ENCODE measurements at places on chromosomes 13 and 19.

GRCh38 chr13:27868641-27869435, 51.0 kb upstream of the PDX1 start:
- DNase-seq: no peak

DNA sequence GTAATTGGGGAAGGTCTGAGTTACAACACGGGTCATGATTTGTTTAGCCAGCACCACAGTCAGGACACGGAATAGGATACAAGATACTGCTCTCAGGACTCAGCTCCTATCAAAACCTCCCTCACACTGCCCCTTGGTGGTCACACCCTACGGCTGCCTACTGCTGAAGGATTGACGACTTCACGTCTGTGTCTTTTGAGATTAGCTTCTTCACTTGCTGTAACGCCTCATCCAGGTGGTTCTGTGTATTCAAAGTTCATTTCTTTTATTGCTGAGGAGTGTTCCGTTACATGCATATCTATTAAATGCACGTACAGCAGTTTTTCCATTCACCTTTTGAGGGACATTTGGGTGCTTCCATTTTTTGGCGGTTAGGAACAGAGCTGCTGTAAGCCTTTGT, 46.3 kb downstream of the URI1 start:
- DNase-seq: no peak

DNA sequence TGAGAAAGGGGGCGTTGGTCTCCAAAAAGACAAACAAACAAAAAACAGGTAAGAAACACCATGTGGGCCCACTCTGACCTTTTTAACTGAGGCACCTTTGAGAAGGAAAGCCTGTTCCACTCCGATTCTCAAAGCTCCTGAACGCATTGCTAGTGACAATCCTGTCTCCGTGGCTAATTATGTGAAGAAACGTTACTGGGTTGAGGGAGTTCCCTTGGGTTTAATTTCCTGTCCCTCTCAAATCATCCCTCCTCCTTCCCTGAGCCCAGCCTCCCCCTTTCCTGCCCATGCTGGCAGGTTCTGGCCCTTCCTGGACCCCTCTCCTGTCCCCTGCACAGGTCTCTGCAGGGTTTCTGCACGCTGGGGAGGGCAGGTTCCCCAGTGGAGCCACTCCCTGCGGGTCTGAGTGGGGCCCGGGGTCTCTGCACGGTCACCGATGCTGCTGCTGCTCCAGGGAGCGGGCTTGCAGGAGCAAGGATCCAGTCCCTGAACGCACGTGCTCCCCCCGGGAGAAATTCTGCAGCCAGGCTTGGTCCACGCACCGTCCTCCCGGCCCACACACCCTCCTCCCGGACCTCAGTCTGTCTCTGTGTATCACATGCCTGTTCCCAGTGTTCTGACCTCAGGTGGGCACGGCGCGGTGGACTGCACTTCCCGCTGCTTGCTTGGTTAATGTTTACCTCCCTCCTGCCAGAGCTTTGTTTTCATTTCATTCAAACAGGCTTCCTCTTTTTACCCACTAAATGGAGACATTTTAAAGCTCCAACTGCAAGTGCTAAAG, 76.4 kb upstream of the MCF2L start:
- DNase-seq: no peak

- no peak for DNase-seq
These were observed 21.2 kb downstream of the ERFL start for GRCh38 chr19:41906916-41907680.

- DNase-seq: no peak
These were observed 709.4 kb downstream of the PCDH9 start for GRCh38 chr13:66520511-66521355.

GRCh38 chr19:45960595-45961235, 12.9 kb downstream of the NOVA2 start:
- DNase-seq: no peak

DNA sequence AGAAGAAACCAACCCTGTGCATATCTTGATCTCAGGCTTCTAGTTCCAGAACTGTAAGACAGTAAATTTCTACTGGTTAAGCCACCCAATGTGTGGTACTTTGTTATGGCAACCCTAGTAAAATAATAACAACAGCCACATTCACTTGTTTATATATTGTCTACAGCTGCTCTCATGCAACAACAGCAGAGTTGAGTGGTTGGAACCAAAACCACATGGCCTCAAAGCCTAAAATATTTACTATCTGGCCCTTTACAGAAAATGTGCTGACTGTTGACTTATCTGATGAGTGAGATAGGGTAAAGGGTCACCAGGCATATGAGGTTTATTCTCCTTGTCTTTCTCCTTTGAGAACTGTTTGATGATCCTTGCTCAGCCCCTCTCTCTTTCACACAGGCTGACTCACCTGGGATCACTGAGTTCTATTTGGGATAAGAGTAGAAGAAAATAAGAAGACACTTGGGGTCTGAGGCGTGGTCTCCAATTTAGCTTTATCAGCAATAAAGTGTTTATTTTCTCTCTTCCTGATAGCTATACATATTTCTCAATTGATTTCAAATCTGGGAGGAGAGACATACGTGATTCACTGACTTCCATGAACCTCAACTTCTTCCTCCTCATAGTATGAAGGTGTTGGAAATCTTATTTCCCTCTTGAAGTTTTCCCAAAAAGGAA, 227.5 kb upstream of the STARD13 start:
- no peak for DNase-seq

- DNase-seq: no peak
These were observed 11.1 kb upstream of the TDRD12 start for GRCh38 chr19:32708457-32708856.
